GOT3 (cell line): ENCODE measurements at places on chromosomes 2 and 18.

DNA sequence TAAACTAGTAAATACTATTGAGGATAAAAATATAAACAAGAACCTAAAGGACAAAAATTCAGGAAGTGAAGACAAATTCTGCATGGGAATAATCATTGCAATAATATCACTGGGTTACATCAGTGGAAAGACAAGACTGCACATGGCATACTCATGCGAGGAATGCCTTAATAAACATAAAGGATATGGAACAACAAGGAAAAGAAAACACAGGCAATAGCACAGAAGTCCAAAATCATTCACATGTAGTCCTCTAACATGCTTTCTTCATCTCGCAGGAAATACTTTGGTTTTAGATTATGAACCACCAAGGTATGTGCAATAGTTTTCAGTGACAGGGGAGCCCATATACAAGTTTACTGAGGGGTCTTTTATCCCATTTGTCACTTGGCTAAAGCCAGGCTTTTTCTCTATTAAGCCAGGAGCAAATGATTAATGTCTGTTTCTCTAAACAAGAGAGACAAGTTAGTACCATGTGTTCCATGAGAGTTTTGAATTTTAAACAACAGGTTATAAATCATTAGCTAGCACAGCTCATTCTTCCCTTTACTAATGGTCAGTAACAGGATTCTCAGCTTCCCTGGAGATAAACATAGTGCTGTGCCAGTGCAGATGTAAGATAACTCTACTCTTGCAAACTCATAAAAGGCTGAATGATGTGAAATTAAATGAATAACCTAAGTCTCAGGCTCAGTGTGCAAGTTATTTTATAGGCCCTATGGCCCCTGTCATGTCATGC lies 353.6 kb upstream of the FSIP2 start:
- no peak for DNase-seq

GRCh38 chr2:45134726-45135125 lies 125.5 kb upstream of the SIX2 start:
- no peak for DNase-seq

DNA sequence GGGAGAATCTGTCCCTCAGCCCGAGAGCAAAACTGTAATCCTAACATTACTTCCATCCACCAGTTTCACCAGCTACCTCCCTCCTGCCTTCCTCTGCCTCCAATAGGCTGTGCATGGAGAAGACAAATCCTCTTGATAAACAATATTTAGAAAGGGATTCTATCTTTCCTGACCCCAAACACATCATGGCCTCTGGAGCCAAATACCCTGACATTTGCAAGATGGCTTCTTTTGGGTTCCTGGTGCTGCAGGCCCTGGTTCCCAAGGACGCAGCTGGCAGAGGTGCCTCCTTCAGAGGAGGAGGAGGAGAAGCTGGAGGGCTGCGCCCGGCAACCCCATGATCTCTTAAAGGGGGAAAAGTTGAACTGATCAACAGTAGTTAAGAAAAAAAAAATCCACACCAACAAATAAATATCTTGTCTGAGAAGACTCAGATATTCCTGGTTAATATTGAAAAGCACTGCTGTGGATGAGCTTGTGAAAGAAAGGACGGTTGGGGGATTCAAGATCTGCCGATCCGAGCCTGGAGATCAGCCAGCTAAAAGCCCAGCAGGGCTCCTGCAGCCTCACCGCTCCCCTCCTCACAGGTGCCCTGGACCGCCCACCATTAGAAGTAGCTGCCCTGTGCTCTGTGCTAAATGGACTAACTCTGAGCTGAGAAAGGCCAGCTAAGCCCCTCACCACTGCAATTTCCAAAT lies 116.8 kb downstream of the MSH2 start:
- DNase-seq: no peak

- DNase-seq: no peak
Observed at GRCh38 chr2:8606226-8606625, 75.6 kb upstream of the ID2 start.

GRCh38 chr2:3147651-3148530 lies 229.7 kb downstream of the EIPR1 start:
- DNase-seq: no peak

DNA sequence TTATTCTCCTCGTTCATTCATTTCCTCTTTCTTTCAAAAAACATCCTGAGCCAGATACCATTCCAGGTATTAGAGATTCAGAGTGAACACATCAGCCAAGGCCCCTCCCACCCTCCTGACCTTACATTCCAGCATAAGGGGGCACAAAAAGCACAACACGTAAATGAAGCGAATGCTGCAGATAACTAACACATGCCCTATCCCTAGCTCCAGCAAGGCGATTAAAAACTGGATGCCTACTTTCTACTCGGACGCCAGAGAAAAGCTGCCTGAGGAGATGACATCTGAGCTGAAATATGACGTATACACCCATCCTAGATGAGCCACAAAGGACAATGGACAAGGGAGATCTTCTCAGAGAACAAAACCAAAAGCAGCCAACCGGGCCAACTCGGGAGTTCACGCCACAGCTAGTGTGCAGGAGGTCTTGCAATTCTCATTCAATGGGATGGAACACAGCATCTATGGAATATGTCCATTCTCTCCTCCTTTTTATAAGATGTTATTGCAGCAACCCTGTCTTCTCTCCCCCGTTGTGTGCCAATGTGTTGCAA lies 33.5 kb downstream of the FEZ2 start:
- DNase-seq: no peak

DNA sequence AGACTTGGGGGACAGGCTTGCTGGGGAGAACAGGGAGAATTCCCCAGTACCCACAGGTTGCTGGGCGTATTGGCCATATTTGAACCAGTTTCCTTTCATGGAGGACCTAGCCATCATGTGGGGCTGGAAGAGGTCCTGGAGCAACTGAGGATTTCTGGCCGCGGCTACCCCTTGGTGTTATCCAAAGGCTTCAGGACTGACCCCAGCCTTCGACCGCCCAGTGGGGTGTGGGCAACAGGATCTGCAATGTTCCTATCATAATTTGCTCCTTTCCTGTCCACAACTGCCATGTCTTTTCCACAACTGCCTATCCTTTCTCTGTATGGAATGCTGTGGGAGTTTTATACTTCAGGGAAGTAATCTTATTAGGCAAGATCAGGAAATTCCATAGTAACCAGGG lies 1053.6 kb upstream of the SLC39A10 start:
- no peak for DNase-seq

GRCh38 chr18:40133253-40133652 lies 1821.8 kb upstream of the PIK3C3 start:
- no peak for DNase-seq

GRCh38 chr2:160565099-160565845 lies 71.7 kb upstream of the RBMS1 start:
- no peak for DNase-seq

DNA sequence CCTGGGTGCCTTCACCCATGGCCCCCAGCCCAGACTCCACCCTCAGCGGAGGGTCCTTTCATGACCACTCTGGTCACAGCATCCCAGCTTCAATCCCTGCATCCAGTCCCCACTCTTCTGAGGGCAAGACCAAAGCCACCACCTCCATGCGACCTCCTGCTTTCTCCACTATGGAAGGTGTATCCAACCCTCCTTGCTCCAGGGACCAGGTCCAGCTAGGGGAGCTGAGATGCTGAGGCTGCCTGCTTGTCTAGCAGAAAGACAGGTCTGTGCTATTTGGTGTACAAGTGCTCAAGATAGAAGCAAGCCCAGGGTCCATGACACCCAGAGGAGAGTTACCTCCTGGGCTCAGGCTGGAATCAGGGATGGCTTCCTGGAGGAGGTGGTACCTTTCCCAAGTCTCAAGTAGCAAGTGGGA lies 73.8 kb upstream of the RAB6C start:
- no peak for DNase-seq

GRCh38 chr2:177262958-177263450 lies 1.5 kb downstream of the NFE2L2 start:
- DNase-seq: no peak

- no peak for DNase-seq
Observed at GRCh38 chr18:45139478-45139877, 458.8 kb downstream of the SETBP1 start.

DNA sequence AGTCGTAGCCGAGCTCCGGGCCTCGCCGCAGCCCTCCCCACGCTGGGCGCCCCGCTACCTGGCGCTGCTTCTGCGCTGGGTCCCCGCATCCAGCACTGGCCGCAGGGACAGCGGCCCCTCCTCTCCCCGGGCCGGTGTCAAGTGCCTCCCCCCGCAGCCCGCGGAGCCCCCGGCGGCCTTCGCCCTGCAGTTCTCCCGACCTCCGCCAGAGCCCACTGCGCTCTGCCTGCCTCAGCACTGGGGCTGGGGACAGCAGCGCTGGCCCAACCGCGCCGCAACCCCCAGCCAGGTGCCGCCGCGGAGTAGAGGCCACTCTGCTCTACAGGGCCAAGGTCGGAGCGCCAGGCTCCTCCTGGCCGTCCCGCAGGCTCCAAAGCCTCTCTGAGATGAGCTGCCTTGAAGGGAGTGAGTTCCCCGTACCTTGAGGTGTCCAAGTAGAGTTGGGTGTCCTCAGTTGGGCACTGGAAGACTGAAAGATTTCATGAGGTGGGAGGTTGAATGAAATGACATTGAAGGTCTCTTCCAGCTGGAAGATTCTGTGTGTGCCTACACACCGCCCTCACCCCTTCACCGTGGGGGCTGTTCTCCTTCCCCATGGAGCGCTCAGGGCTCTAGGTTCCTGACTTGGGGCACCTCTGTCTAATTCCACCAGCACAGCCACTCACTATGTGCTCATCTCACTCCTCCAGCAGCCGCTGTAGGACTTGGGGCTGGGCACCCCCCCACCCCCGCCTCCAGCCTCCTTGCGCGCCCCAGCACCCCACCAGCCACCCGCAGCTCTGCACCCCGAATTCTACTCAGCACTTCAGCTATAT lies 854 bp upstream of the DNMT3A start:
- DNase-seq: peak; percentile 19

DNA sequence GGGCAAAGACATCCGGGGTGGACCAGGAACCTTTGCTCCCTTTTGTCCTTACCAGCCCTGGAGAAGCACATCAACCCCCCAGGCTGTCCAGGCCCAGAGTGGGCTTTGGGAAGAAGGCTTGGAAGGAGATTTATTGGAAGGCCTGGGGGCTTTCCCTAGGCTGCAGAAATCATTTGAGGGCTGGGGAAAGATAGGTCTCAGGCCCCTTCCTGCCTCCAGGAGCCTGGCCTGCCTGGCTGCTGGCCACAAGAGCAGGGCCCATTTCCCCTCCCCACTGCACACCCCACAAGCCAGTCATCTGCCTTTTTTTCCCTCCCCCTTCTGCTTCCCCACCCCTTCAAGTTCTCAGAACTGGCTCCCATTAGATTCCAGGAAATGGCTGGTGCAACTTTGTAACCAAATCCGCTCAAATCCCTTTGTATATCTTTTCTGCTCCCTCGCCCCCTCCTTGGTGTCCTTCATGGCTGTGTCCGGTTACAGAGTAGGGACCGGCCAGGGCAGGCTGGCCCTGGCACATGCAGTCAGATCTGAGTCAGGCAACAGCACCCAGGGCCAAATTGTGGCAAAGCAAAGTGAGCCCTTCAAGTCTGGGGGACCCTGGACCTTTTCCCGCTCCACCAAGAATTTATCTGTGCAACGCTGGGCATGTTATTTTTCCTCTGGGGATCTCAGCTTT lies 20.8 kb upstream of the TNP1 start:
- no peak for DNase-seq

DNA sequence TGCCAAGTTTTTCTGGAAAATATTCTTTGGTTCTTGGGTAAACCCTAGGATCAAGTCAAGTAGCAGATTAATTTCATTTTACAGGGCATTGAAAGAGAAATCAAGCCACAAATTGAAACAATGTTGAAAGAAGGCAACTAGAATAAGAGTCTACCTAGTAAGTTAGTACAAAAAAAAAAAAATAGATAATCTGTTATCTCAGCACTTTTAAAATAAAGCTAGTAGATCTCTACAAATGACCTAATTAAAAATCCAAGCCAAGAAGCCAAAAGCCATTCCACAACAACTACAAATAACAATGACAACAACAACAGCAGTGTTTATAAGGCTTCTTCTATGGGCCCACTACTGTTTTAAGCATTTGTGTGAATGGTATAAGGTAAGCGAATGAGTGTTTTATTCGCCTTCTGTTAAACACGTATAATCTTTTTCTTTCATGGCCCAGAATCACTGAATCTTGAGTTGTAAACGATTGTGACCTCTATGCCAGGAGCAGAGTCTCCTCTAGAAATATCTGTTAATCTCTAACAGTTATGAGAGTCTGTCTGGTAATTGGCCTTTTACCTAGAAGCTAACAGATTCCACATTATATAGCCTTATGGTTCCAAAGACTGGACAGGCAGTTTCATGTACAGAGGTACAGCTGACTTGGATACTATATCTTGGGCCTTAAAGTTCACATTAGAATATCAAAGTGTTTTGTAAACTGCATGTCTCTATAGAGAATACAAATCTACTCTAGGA lies 28.6 kb upstream of the CUL3 start:
- DNase-seq: no peak

DNA sequence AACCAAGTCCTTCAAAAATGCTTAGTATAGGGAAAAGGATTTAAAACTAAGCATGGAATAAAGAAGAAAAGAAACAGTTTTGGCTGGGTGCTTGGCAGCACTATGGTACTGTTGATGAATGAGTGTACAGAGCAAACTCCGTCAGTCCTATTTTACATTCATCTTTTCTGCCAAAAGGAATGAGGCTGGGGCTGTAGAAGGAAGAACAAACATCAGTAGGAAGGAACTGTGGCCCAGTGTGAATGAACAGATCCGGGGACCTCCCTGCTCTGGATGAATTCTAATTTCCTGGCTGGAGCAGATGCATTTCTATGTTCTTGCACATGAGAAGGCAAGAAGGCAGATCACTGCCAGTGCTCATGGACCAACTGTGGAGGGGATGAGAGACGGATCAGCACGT lies 474.0 kb upstream of the MEIS1 start:
- no peak for DNase-seq

DNA sequence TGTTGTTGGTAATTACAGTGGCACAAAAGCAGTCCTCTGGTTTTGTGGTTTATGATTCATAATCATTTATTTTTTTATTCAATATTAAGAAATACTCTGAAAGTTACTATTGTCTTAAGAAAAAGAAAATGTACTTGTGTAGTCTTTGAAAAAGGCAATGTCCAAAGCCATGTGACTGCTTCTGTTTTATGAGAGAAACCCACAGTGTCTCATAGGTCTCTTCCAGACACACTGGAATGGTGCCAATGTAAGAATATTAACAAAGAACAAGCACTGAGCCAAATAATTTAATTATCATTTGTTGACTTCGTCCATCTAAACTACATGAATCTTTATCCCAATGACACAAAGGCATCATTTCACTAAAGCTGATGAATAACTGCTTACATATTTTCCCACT lies 62.5 kb downstream of the RPRM start:
- no peak for DNase-seq

- no peak for DNase-seq
Observed at GRCh38 chr2:42371611-42372473, 10.8 kb upstream of the COX7A2L start.
